NCI-H2029 treated with DMSO at 0.1 percent for 48 hours (cell line): ENCODE measurements at places on chromosomes 5 and 9.

DNA sequence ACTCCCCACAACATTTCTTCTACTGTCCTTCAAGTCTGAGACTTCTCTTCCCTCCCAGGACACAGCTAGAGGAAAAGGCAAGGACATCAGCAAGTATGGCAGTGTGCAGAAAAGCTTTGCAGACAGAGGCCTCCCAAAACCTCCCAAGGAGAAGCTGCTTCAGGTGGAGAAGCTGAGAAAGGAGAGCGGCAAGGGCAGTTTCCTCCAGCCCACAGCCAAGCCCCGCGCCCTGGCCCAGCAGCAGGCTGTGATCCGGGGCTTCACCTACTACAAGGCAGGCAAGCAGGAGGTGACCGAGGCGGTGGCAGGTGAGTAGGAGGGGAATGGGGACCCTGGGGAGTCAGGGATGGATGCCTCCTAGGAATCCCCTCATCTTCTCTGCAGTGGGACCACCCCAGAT, 24.4 kb downstream of the OLFML2A start:
- DNase-seq, result no peak

GRCh38 chr9:19828576-19829109, 39.8 kb upstream of the SLC24A2 start:
- DNase-seq, result no peak

DNA sequence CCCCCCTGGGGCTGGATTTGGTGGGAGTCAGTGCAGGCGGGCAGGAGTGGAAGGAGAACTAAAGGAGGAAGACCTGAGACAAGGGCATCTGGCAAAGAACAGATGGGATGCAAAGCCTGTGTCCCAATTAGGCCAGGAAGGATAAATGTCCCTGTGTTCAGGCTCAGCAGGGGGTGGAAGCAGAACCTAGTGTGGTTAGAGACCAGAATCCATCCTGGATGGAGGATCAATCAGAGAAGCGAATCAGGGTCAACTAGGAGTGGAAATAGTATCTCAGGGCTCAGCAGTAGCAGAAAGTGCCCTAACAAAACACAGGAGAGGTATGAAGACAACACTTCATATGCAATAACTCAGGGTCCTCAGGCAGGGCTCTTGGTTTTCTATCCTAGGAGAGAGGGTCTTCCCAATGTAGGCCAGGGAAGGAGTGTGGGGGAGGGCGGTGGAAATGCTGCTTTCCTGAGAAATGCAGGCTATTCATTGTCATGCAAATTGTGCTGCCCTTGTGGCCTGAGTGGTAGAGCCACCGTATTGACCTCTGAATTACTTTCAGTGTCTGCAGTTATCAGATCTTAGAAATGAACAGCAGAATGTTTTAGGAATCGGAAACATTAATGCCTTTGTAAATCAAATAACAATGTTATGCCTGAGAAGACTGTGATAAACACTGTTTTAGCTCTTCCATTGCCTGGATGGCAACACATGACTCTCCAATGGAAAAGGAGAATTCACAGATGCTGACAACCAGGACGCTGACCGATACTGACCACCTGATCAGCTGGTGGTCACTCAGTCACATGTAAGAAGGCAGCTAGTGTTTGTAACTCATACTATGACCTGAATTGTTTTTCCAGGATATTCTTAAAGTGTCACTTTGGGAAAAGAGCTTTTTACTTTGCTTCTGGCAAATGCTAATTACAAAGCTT, 323.6 kb downstream of the SEMA5A start:
- no peak for DNase-seq

DNA sequence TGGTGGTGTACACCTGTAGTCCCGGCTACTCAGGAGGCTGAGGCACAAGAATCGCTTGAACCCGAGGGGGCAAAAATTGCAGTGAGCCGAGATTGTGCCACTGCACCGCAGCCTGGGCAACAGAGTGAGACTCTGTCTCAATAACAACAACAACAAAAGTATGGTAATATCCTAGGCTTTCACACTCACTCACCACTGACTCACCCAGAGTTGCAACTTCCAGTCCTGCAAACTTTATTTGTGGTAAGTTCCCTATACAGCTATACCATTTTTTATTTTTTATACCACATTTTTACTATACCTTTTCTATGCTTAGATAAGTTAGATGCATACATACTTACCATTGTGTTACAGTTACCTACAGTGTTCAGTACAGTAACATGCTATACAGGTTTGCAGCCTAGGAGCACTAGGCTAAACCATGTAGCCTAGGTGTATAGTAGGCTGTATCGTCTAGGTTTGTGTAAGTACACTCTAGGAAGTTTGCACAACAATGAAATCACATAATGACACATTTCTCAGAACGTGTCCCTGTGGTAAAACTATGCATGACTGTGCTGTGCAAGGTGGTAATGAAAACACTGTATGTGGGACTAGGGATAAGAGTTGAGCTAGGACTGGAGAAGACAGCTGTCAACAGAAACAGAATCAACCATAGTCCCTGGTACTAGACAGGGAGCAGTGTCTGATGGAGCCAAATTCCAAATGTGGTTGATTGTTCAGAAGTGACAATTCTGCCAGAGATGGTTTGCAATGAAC, 109.5 kb upstream of the RAD23B start:
- no peak for DNase-seq

GRCh38 chr5:17381932-17382331, 116.1 kb upstream of the TAF11L2 start:
- DNase-seq, result no peak

DNA sequence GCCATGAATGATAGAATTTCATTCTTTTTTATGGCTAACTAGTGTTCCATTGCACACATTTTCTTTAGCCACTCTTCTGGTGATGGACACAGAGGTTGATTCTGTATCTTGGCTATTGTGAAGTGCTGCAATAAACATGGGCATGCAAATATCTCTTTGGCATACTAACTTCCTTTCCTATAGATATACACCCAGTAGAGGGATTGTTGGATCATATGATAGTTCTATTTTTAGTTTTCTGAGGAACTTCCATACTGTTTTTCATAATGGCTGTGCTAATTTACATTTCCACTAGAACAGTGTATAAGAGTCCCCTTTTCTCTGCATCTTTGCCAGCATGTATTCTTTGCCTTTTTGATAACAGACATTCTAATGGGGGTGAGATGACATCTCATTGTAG, 50.4 kb upstream of the CDK5RAP2 start:
- DNase-seq, result no peak

- DNase-seq, result no peak
Measured at GRCh38 chr5:1007221-1007680, 1.4 kb upstream of the NKD2 start.

GRCh38 chr9:133256136-133256461, 18.9 kb downstream of the ABO start:
- DNase-seq, result no peak

GRCh38 chr9:26983340-26983739, 22.1 kb downstream of the LRRC19 start:
- DNase-seq, result no peak

DNA sequence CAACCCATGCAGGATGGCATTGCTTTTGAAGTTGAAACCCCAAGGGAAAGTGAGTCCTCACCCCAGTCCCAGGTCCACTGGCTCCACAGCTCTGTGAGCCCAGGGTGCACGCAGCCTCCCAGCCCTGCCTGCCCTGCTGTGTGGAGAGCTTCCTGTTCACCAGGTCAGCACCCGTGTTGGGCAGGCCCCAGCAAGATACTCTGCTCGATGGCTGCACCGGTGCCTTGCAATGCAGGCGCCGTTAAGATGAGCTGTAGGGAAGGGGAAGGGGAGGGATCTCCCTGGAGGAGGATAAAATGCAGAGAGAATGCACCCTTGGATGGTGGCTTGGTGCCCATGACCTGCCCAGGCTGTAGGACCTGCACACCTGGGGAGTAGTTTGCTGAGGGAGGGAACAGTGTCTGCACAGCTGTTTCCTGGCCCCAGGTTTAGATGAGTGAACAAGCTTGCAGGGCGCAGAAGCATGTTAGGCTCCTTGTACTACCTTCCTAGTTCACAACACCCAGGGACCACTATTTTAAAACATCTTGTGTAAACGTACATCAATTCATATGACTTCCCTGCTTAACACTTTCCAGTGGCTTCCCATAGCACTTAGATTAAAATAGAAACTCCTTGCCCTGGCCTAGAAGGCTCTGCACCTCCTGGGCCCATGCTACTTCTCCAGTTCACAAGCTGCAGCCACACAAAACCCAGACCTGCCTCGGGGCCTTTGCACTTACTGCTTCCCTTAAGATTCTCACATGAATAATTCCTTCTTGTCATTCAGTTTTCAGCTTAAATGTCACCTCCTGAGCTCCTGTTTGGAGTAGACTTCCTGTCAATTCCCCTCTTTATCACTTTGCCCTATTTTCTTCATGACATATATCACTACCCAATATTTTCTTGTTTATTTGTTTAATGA, 19.6 kb downstream of the FAT2 start:
- DNase-seq, result peak; percentile 14
